ENCODE measurements at places on chromosomes 11 and 22.

DNA sequence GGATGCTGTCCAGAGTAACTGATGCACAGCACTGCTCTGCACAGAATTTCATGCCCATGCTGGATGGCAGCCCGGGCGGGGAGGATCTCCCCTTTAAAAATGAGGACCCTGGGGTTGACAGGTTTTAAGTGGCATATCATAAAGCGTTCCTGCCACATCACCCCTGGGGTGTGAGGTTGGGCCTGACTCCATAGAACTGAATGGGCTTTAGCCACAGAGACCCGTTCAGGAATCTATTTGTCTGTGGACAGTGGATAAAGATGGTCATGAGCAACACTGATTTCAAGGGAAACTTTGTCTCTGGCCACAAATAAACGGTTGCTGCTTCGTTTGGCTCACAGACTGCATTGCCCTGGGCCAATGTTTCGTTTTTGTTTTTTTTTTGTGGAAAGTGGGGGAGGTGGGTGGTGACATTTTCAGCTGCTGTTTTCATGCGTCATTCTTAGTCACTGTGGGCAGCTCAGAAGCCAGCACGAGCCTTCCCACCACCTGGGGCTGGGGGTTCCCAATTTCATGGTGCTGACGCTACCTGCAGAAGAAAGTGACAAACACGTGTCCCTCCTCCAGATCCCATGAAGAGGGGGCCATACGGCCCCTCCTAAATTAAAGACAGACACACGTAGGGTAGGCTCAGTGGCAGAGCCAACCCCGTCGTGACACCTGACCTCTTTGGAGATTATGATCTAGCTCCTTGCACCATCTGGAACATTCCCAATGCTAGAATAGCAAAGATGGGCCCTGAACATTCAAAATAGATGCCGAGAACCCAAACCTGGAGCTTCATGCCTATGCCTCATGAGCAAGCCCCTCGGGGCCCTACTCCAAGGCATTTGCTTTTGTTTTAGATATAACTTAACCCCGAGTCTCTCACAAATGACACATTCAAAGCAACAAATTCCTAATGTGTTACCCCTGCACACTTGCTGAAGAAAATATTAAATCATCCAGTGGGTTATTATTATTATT lies 54.8 kb upstream of the PHF21B start:
- no peak for DNase-seq

DNA sequence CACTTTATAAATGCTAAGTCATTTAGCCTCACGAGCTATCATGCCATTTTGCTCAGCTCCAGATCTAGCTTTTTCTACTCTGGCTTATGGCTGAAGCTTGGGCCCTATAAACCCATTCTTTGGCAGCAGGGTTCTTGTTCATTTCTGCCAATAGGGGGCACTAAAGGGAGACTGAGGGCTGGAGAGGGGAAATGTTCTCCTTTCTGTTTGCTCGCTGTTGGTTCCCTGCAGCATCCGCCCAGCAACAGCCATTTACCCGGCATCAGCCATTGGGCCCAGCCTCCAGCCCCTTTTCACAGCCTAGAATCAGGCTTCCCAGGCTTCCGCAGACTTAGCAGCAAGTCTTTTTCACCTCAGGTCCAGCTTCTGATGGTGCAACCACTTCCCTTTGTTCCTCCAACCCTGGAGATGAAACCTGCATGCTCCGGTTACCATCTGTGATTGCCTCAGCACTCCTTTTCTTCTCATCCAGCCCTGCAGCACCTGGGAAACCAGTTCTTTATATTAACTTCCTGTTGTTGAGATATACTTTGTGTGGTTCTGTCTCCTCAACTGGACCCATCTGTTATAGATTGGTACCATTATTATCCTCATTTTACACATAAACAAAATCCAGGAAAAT lies 4.2 kb upstream of the ME3 start:
- no peak for DNase-seq

- DNase-seq: no peak
These were observed 57.9 kb upstream of the ANGPTL5 start for GRCh38 chr11:101974255-101974654.

DNA sequence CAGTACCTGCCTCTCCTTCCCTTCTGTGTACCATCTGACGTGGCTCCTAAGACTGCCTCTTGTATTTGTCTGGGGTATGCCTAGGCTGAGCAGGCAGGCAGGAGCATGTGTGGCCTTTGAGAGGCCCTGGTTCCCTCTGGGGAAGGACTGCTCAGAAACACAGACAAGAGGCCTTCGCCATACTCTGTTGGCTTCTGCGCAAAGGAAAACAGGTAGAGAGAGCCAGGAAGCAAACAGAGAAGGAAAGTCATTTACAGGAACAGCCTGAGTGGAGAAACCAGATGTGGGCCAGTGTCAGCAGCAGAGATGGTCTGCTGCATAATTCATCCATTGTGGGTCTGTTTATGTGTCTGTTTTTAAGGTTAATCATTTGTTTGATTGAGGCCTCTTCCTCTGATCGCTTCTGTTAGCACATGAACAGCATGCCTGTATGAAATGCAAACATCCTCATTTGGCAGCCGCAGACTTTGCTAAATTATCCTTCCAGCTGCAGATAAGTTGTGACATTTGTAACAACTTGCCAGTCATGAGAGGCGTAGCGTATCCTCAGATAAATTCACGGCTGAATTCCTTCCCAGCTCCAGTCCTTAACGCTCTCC lies 119.4 kb downstream of the GALNT18 start:
- no peak for DNase-seq

DNA sequence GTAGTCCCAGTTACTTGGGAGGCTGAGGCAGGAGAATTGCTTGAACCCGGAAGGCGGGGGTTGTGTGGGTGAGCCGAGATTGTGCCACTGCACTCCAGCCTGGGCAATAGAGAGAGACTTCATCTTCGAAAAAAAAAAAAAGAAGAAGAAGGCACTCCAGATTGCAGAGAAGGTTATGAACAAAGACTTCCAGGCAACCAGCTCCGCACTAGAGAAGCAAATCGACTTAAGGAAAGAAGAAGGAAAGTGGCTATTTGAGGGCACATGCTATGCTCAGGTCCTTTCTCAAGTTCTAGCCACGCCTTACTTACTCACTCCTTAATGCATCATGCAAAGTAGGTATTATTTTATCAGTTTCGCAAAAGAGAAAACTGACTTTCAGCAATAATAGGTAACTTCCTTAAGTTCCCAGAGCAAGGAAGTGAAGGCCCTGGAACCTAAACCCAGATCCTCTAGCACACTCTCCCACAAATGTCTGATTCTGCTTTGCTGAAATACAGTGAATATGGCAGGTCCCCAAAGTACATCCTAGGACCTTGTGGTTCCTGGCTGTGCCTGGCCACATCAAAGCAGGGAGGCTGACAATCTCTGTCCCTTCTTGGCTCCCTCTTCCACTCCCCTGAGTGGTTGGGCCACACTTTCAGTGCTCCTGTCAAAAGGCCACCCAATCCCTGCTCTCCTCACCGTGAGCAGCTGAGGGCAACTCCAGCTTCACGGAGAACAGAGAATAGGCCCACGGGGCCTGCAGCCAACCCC lies 14.2 kb downstream of the CD3E start:
- no peak for DNase-seq

GRCh38 chr11:10823152-10823579 lies 14.4 kb upstream of the EIF4G2 start:
- DNase-seq: no peak

DNA sequence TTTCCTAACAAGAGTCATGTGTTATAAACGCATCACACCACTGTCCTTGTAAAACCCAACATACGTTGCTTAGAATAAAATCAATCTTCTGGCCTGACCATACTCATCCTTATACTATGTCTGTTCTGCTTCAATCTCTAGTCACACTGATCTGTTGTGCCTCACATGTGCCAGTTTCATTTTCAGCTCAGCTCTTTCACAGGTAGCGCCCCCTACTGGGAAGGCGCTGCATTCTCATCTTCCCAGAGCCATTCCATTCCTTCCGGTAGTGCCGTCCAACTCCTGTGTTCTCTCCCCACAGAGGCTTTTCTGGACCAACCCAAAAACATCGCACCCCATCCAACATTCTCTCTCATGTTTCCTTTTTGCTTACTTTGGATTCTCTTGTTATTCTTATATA lies 22.2 kb downstream of the CASP5 start:
- peak; percentile 40 for DNase-seq

DNA sequence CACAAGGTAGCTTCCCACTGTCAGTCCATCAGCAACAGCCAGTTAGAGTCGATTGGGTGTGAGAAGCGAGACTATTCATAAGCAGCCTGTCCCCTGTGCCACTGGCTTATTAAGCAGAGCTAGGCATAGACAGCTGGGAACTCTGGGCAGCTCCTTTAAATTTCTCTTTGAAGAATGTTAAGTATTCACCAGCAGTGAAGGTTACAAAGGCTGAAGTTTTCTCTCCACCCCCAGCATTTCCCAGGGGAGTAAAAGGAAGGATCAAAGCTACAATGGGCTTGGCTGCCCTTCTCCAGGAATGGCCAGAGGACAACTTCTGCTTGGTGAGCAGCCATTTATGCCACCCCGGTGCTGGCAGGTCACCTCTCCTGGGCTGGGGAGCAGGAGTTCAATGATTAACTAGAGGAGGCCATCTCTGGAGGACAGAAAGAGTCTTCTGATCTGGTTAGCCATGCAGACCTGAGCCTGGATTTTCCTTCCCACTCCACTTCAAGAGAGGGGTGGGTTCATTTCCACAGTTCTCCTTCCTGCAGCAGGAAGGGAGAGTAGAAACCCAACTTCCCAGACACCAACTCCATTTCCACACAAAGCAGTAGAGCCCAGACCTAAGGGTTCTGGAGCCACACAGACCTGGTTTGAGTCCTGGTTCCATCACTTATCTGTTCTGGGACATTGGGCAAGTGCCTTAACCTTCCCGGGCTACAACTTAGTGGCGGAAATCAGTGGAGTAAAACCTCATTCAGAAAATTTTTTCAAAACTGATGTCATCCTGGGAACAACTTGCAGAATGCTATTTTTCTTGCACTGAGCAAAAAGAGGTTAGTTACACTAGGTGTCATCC lies 22.6 kb downstream of the POU2AF3 start:
- no peak for DNase-seq

- no peak for DNase-seq
These were observed 3.9 kb downstream of the ACP2 start for GRCh38 chr11:47244448-47245350.

- no peak for DNase-seq
These were observed 155.2 kb downstream of the DCDC1 start for GRCh38 chr11:31214372-31214771.

GRCh38 chr11:82701847-82702520 lies 31.7 kb downstream of the FAM181B start:
- DNase-seq: no peak

- DNase-seq: no peak
These were observed 89.0 kb upstream of the OR4B1 start for GRCh38 chr11:48127521-48128183.

- no peak for DNase-seq
These were observed 12.5 kb upstream of the HMOX1 start for GRCh38 chr22:35368386-35368785.

GRCh38 chr11:31060880-31061279 lies 308.7 kb downstream of the DCDC1 start:
- no peak for DNase-seq

- no peak for DNase-seq
These were observed 559.7 kb downstream of the OPCML start for GRCh38 chr11:132972565-132972964.

GRCh38 chr11:43516316-43516850 lies 157.7 kb downstream of the TTC17 start:
- no peak for DNase-seq

- no peak for DNase-seq
These were observed 143.0 kb downstream of the DBX1 start for GRCh38 chr11:20017320-20017719.

GRCh38 chr22:40484906-40485669 lies 114.7 kb downstream of the SGSM3 start:
- no peak for DNase-seq

DNA sequence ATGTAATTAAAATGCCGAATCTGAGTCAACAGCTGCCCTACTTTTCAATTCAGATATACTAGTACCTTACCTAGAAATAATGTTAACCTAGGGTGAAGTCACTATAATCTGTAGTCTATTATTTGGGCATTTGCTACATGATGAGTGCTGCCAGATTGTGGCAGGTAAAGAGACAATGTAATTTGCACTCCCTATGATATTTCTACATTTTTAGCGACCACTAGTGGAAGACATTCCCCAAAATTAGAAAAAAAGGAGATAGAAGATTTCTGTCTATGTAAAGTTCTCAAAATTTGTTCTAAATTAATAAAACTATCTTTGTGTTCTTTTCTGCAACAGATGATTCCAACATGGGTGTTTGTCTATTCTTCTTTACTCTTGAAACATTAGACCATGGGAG lies 14.1 kb downstream of the MS4A1 start:
- no peak for DNase-seq

DNA sequence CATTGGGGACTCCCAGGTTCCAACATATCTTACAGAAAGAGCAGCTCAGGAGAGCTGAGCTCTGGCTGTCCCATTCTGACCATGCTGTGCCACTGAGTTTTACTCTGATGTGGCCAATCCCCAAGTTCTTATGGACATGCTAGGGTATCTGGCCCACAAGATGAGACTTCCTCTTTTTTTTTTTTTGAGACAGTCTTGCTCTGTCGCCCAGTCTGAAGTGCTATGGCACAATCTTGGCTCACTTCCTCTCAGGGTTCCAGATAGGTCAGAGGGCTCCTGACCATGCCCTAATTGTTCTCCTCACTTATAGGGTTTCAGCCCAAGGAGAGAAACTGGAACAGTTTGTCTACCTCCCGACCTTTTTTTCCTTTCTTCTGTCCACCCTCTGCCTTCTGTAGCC lies 152.3 kb upstream of the CCDC90B start:
- DNase-seq: no peak

GRCh38 chr11:84871116-84871515 lies 756.0 kb downstream of the DLG2 start:
- DNase-seq: no peak

GRCh38 chr11:13228572-13228971 lies 49.0 kb upstream of the BMAL1 start:
- no peak for DNase-seq

DNA sequence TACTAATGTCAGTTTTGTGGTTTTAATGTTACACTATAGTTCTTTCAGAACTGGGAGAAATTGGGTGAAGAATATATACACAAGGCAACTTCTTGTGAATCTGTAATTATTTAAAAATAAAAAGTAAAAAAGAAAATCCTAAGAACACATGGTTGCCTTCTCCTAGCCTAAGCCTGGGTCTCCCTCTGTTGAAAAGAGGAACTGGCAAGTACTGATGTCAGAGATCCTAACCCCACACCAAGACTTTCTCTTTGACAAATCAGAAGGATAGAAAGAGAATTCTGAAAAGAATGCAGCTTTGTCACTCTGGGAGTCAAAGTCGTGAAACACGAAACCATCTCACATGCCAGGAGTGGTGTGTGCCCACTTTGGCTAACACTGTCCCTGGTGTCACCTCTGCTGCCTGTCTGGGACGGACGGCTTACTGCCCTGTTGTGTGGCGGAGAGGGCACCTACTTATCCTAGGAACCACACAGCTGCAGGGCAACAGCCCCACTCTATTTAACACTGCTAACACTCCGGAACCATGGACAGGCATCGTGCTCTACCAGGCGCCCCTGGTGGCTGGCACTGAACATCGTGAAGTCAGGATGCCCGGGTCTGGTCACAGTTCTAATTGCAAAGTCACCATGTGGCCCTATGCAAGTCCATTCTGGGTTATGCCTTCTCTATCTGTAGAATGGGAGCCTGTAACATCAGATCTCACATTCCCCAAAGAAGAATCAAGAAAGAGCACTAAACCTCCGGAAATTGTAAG lies 108.7 kb upstream of the CD82 start:
- DNase-seq: no peak
